Left lung (tissue), 14 donors: ENCODE measurements at places on chromosomes 5 and 9. TPM values are rescaled to one million over a fixed set of nuclear protein-coding genes. Genes with fewer than 3 reads are reported as not detected.

NIPSNAP3A gene
- total RNA-seq, result 24.9 TPM

DNA sequence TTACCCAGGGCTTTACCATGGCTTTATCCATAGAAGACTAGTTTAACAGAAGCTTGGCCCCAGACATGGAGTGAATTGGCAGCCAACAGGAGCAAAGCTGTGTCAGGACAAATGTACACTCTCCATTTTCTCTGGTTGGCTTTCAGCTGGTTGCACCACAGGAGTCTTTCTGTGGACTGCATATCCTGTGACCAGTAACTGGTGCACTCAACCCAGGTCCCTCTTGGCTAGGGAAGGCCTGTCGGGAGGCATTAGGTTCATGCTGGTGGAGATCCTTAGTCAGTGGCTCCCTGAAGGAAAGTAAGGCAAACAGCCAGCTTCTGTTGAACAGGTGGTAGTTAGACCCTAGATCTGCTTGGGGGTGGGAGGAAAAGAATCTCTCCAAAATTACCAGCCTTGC lies 146.9 kb upstream of the TLX3 start:
- DNase-seq, result no peak

- no peak for DNase-seq
Observed at GRCh38 chr5:346229-346935, 24.9 kb downstream of the AHRR start.

PDZD2 gene
- 49.8 TPM for total RNA-seq

GRCh38 chr5:102991802-102992201 lies 128.1 kb downstream of the GIN1 start:
- DNase-seq, result no peak

GRCh38 chr5:3051400-3051799 lies 299.9 kb upstream of the IRX2 start:
- DNase-seq, result no peak

STC2 gene
- 2.9 TPM for total RNA-seq

DNA sequence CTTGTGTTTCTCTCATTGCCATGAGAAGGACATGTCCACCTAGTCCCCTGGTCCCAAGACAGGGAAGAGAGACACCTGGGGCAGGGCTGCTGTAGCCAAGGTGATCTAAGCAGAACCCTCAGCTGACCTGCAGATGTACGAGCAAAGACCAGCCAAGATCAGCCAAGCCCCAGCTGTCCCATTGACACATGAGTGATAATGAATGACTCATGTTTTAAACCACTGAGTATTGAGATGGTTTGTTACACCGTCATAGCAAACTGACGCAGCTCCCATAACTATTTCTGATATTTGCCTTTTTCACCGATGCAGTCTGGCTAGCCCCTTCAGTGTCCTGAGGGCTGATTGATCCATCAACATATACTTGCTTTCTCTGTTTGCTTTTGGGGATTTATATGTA lies 6.7 kb downstream of the OR1K1 start:
- DNase-seq, result no peak

NSMF gene
- 31.4 TPM for total RNA-seq

DNA sequence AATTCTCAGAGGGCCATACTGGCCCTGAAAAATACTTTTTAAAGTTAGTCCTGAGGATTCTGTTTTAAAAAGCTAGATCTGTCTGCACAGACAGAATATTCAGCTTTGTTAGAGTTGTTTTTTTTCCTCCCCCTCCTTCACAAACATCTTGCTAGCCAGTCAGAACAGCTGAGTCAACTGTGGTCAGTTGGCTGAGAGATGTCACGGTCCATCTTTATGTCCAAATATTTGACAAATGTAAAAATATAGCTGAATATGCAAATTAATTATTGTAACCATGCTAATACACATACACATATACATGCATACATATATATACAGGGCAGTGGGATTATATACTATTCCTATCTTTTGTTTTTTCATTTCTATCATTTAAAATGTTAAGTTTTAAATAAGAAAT lies 33.9 kb downstream of the UNC13B start:
- DNase-seq, result no peak

- no peak for DNase-seq
Observed at GRCh38 chr9:973295-973834, 3.1 kb upstream of the DMRT3 start.

ARL14EPL gene
- not detected for total RNA-seq

PCDHB14 gene
- 2.6 TPM for total RNA-seq

- DNase-seq, result no peak
Observed at GRCh38 chr5:178560911-178561310, 29.3 kb downstream of the COL23A1 start.

AQP3 gene
- 231 TPM for total RNA-seq

DNA sequence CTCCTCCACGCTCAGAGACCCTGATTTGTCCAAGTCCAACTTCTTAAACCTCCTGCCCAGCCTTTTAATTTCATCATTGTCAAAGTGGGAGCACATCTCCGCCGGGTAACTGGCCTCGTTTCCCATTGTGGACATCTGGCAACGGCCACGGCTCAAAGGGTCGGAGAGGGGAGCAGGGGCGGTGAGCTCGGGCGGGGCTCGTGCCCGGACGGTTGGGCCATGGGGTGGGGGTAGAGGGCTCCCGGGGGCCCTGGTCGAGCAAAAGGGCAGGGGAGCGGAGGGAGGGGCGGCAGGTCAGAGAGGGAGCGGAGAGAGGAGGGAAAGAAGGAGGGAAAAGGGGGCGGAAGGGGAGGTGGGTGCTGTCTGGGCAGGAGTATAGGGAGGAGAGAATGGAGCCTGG lies at the start of gene PPP3R2:
Gene PPP3R2, minus strand, starts transcription at position 174 of the 400 bp plus-strand sequence. Its CDS starts 48 bp downstream, at position 126.
- no peak for DNase-seq

CTSV gene
- total RNA-seq, result 0.24 TPM

DNA sequence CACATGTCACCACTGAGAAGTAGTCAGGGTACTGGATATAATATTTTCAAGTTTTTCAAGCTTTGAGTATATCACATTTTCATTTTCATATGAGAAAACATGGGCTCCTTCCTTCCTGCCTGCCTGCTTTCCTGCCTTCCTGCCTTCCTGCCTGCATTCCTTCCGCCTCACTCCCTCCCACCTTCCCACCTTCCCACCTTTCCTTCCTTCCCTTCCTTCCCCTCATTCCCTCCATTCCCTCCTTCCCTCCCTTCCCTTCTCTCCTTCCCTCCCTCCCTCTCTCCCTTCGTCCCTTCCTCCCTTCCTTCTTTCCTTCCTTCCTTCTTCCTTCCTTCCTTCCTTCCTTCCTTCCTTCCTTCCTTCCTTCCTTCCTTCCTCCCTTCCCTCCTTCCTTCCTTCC lies 175.3 kb downstream of the HMHB1 start:
- DNase-seq, result no peak
